ENCODE measurements at places on chromosomes 7 and 10.

DNA sequence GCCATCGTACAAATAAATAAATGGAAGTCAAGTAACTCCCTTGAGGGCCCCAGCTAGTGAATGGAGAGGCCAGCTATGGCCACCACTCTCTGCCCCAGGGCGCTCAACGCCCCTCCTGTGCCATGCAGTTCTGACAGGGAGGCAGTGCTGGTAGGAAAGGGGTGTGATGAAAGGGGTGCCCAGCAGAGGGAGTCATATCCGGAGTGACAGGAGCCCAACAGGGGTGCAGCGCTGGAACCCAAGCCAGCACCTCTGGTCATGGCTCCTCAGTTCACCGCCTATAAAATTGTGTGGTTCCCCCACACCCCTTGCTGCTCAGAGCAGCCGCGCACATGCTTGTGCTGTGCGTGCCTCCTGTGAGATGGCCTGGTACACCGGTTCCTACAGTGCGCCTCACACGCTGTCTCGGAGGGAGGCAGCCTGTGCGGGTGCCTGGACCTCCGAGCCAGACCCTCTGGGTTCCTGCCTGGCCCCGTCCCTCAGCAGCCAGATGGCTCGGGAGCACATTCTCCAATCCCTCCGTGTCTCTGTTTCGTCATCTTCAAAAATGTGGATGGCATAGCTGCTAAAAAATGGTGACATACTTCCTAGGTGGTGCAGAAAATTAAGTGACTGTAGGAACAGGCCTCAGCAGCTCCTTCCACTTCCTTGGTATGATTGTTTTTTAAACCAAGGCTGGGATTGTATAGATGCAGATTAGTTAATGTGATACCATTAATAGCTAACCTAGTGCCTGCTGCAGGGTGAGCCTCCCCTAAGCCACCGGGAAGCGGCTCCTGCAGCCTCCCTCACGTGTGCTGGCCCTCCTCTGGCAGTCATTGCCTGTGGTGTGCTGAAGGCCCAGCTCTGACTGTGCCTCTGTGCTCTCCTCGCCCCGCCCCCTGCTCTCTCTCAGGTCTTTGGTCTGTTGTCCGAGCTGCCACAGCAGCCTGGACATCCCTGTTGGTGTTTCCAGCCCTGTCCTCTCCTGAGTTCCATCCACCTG, 125.8 kb downstream of the EGFR start:
- no peak for DNase-seq

DNA sequence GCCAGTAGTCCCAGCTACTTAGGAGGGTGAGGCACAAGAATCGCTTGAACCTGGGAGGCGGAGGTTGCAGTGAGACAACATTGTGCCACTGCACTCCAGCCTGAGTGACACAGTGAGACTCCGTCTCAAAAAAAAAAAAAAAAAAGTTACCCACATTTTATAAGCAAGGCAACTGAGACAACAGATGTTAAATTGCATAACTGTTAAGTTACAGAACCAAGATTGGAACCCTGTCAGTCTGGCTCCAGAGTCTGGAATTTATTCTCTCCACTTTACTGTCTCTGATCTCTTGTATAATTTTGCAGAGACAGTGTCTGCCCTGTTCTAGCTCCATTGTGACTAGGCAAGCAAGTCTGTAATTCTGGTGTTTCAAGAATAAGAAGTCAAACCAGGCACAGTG, 6.2 kb upstream of the ITGB1 start:
- no peak for DNase-seq

DNA sequence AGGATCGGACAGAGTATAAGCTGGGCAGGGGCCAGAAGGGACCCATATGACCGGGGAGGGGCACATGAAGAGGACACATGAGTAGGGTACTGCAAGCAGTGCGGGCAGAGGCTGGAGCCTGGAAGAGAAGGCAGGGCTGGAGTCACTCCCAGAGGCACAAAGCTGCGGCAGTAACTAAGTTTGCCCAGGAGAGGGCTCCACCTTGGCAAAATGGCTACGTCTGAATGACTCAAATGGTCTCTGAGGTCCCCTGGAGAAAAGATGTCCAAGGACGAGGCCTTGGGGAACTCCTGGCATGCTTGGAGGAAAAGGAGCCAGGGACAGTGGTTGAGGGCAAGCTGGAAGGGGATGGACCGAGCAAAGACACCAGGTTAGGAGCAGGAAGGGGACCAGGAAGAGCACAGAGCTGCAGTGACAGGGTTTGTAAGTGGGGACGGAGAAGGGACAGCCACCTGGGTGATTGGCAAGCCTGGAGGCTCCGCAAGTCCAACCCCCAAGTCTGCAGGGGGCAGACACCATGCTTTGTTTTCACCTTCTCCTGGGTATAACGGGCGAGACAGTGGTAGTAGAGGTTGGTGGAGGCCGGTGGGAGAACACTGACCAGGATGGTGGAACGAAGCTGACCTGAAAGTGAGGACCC, 43.1 kb upstream of the LBX1 start:
- peak; percentile 49 for DNase-seq

DNA sequence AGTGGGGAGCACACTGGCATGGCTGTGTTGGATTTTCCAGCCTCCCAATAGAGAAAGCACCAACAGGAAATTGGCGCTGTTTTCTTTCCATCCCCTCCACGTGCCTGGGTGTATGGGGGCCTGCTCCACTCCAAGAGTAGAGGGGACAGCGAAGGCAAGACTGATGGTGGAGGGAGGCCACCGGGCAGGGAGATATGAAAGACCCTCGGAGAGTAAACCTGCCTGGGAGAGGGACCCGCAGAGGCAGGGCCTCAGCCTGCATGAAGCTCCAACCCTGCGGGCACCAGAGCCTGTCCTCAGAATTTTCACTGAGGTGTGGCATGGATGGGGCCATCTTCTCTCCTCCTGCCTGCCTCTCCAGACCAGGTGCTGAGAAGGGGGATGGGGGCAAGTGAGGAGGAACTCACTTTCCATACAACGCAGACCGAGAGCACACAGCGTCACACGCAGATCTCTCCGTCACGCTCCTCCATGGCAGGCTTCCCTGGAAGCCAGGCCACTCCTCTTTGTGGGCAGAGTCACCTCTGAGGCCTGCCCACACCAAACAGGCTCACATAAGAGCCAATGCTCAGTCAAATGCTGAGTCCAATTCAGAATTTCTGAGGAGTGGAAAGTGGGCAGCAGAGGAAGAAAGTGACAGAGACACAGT, 18.8 kb downstream of the ANXA11 start:
- DNase-seq, result no peak

GRCh38 chr7:3370068-3370830, 69.2 kb downstream of the SDK1 start:
- DNase-seq, result no peak

DNA sequence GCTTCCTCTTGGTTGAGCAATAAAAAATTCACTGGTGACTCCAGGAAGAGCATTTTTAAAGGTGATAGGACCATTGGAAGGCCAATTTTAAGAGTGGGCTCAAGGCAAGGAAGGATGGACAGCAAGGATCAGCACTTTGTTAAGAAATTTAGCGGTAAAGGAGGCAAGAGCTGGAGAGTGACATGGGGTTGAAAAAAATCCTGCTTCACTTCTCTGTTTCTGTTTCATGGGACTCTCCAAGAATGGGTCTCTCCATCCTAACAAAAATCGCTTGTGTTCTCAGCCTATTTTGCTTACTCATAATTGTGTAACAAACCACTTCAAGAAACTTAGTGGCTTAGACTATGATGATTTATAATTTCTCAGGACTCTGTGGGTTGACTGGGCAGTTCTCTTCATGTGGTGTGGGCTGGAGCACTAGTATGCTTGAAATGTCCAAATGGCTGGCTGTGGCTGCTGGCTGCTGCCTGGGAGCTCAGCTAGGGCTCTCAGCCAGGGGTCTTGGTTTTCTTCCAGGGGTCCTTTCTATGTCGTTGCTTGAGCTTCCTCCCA, 59.8 kb upstream of the ZNRF2 start:
- DNase-seq, result no peak

GRCh38 chr10:129305046-129305445, 162.0 kb upstream of the MGMT start:
- DNase-seq, result no peak
